ENCODE measurements at places on chromosomes 2 and 18. TPM values are rescaled to one million over a fixed set of nuclear protein-coding genes. Genes with fewer than 3 reads are reported as not detected.

CAMKMT gene
- total RNA-seq: 20.6 TPM

PSTPIP2 gene
- total RNA-seq: 2.6 TPM

DNA sequence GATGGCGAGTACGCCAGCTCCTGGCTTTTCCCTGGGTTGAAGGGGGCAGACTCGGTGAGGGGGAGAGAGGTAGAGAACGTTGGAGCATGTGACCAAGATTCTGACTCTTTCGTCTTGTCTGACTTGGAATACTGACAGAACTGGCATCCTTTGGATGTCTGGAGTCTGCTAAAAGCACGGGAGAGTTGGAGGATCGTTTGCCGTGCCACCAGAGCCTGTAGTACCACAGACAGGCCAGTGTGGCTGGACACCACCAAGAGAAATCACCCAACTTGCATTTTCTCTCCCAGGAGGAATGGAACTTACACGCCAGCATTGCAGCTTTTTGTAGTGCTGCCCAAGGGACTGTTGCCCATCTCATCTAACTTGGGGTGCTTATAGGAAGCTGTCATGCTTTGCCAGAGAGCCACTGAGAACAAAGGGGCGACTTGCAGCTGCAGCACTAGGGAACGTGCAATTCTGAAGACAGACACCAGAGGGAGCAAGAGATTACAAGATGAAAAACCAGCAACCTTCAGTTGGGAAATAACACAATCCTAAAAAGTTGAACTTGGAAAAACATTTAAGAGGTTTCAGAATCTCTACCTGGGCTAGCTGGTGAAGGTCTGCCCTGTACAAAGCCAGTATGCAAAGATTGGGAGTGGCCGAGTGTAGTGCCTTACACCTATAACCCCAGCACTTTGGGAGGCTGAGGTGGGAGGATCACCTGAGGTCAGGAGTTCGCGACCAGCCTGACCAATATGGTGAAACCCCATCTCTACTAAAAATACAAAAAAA, 24.1 kb downstream of the PSMG2 start:
- peak; percentile 80 for DNase-seq

TGIF1 gene
- 139 TPM for total RNA-seq

HOXD9 gene
- total RNA-seq: not detected

DNA sequence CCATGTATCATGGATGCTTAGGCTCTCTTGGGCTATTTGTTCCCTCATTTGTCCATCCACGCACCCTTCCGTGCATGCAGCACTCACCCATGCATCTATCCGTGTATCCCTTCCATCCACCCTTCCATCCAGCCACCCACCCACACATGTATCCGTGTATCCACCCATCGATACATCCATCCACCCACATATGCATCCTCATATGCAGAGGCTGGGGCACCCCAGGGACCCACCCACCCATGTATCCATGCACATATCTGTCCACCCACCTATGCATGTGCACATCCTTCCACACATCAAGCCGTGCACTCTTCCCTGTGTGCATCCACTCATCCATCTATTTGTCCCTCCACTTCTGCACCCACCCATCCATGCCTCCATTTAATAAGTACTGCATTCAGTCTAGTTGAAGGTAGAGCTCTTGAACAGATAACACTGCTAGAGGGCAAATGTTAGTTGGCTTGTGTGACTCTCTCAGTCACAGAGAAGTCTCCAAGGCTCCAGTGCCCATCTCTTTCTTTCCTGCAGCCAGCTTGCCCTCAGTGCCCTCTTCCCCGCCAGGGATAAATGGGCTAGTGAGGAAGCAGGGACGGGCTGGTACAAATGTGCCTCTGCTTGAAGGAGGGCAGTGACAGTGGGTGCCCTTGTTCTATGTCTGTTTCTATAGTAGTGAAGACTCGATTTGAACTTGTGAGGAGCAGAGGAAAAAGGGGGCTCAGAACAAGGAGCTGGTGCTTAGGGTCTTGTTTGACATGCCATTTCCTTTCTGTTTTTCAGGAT, 61.5 kb downstream of the EMILIN2 start:
- DNase-seq: no peak

CGREF1 gene
- 9.3 TPM for total RNA-seq

KRTCAP3 gene
- total RNA-seq: 74.0 TPM

DNA sequence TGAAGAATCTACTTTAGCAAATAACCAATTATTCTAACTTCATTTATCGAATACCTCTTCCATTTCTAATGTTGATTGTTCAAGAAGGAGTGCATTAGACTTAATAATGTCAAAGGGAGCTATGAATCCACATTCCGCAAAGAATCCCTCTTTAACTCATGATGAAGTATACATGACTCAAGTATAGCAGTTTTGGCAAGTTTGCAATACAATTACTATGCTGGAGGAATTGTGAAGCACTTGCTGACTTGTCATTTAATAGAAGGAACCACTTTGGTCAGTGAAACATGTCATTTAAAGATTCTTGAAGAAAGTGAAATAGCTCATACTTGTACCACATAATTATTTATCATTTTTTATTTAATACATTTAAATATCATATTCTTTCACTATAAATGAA, 125.1 kb downstream of the SLC39A10 start:
- DNase-seq: no peak

- no peak for DNase-seq
Measured at GRCh38 chr18:11666176-11666575, 22.9 kb upstream of the GNAL start.

DNA sequence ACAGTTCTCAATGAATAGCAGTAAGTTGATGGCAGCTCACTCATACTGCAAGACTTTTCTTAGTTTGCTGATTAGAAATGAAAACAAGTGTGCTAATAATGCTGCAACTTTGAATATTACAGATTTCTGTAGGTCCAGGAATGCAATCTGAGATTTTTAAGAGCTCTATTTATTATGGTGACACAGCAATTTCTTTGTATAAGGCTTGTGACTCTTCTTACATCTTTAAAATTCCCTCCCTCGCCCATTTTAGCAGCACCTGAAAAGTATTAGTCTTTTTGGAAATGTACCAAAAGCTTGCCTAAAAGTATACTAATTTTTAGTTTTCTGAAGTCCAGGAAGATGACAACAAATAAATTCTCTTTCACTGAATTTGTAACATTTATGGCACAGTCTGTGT, 4.4 kb upstream of the HTR2B start:
- no peak for DNase-seq

PROM2 gene
- 24.7 TPM for total RNA-seq

- no peak for DNase-seq
Measured at GRCh38 chr2:43619511-43619910, 17.5 kb upstream of the PLEKHH2 start.

GRCh38 chr2:95276888-95277245, 2.6 kb downstream of the PROM2 start:
- DNase-seq: no peak
